ENCODE measurements at places on chromosomes 6 and 20.

- DNase-seq = no peak
These were observed 58.0 kb downstream of the LRRC1 start for GRCh38 chr6:53852805-53853204.

DNA sequence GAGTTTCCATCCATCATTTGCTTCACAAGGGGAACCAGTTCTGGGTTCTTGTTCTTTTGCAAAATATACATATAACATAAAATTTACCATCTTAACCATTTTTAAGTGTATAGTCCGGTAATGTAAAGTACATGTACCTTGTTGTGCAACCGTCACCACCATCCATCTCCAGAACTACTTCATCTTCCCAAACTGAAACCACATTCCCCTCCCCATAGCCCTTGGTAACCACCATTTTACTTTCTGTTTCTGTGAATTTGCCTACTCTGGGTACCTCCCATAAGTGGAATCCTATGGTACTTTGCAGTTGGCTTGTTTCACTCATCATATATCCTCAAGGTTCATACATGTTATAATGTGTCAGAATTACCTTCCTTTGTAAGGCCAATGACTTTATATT is 70.3 kb upstream of the DSP start:
- DNase-seq = no peak

DNA sequence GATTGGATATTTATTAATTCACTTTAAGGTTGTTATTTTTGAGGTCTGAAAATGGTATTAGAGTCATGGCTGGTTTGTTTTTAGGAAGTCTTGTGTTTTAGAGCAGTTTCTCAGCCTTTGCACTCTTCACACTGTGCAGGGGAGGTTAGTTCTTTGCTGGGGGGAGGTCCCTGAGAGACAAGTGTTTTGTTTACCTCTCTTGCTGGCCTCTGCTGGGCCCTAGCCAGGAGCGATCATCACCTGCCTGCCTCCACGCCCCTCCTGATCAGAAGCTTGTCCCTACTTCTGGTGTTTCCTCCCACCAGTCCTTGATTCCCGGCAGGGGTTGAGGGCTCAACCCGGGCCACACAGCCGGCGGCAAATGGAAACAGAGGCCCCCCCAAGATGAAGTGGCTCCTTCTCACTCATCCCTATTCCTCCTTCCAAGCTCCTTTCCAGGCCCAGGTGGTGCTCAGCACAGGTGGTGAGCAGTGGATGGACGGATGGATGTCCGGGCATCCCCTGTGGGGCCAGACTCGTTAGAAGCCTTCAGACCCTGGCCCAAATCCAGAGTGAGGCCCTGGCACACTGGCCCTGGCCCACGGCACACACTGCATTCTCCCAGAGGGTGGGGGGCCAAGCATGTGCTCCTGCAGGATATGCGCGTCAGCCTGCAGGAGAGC is 51.3 kb downstream of the GRM4 start:
- DNase-seq = no peak

DNA sequence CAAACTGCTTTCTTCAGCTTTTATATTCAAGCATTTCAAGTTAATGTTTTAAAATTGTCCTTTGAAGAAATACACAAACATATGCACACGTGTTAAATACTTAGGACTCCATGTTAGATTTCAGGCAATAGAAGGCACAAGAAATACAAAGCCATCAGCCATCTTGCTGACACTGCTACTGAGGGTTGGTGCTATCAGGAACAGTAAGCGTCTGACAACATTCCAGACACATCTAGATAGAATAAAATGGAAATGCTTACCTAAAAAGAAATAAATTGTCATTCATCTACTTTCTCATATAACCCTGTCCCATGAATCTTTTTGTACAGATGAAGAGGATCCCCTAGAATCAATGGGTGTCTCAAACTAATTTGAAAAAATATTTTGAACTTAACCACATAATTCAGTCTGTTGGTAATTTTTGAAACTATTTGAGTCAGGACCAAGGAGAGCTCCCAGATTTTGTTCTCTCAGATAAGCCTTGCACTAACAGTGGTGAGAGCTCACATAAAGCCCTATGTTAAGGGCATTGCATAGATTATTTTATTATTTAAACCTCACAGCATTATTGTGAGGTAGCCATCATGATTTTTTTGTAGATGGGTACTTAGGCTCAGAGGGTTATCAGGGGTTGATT is 631.1 kb upstream of the POU3F2 start:
- no peak for DNase-seq

Data from CD8-positive, alpha-beta memory T cell (primary cell).